RCC 7860 (cell line): ENCODE measurements at places on chromosomes 7 and 10.
A peak's percentile ranks its signal among the peaks of the same experiment; 100 is the strongest.

DNA sequence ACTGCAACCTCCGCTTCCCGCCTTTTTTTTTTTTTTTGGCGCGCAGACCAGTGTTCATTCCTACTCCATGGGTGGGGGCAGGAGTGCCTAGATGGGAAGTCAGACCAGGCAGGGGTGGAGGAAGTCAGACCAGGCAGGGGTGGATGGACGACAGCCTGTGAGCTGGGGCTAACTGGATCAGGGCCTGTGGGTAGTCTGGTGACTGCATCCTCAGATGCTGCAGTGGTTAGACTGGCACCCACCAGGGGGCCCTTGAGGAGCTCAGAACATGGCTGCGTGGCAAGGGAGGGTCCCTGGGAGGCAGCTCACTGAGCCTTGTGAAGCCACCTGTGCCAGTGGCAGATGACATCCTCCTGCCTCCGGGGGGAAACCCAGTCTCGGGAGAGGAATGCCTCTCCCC is 35.1 kb downstream of the RCC1L start:
- DNase-seq, result no peak

DNA sequence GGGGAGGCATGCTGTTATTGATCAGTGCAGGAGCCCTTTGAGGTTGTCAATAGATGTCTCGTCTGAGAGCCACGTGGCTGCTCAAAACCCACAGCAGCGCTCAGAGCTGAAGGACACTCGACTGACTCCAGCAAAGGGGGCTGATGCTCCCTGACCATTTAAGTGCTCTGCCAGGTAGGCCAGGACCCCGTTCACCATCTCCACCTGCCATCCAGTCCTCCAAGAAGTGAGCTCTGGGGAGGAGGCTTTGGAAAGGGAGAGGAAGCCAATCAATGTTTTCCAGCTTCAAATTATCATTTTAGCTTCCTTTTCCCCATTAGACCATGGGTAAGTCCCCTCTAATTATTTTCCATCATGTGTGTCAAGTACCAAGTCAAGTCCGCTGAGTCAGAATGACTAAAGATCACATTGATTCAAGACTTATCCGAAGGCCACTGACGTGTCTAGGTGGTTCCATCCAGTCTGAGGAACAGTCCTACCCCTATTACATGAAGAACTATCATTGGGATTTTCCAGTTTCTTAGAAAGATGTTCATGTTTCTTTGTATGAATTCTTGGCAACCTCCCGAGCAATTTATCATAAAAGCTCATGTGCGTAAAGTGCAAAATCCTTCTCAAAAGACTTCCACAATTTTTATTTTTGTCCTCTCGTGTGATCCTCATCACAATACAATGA is 302.6 kb upstream of the LYZL1 start:
- peak; percentile 75 for DNase-seq

GRCh38 chr7:1767524-1767923 is 97.4 kb downstream of the ELFN1 start:
- no peak for DNase-seq

DNA sequence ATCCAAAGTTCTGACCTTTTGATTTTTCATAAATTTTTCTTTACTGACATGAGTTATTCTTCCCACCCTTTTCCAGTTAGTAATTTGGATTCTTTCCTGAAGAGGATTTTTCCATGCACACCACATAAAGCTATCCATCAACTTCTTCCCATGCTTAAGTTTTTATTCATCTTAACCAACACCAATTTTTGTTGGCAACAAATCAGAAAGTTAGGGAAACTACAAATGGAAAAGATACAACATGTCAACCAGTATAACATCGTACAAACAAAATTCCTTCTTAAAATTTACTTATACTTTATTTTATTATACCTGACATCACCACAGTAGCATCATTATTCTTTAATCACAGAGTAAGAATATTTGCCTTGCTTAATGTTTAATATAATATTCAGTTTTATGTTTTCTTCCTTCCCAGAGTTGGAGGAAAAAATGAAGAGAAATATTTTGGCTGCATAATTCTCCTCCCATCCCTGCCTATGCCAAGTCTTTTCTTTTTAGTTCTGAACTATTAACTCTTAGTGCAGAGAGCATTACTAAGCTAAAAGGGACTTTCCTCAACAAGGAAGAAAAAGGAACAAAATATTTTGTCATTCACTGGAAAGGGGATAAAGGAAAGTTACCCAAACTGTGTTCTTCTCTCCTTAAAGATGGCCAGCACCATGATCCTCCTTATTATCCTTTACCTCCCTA is 67.5 kb upstream of the MEOX2 start:
- no peak for DNase-seq

- DNase-seq, result peak; percentile 29
Measured at GRCh38 chr7:39453743-39454355, 112.4 kb upstream of the YAE1 start.
